ENCODE measurements at places on chromosomes 5 and 9. TPM values are rescaled to one million over a fixed set of nuclear protein-coding genes. Genes with fewer than 3 reads are reported as not detected.

The ZNF879 gene
- total RNA-seq = 3.7 TPM

The SLC36A3 gene
- not detected for total RNA-seq

GRCh38 chr5:74056789-74057164 is 430.8 kb downstream of the ARHGEF28 start:
- no peak for DNase-seq

GRCh38 chr5:157669701-157670097 is 1.6 kb upstream of the C5orf52 start:
- DNase-seq = no peak

DNA sequence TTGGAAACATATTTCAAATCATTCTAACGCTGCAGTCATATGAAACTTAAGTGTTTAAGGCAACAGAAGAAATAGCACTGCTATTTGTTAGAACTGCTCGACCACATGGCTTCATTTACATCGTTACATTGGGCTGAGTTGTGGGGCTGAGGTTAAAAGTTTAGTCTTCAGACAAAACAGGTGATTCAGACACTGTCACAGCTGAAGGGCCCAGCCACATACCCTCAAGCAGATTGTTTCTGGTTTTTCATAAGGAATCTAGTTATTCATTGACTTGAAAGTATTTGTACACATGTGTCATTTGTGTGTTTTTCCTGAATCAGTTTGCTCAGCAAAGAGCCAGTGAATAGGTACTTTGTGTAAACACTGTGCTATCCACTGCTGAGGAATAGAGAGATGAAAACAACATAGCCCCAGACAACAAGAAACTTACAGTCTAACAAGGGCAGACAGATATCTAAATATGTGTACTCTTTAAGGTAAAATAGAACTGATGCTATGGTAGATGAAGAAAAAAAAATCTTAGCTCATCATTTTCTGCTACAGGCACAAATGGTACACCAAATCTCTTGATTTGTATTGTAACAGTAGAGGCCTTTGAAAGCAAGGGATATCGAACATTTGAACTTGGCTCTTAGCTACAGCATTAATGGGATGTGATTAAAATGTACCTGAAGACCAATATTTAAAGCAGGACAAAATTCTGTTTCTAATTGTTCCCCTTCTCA is 357.6 kb upstream of the RPS23 start:
- no peak for DNase-seq

GRCh38 chr9:132669698-132670456 is at the start of gene DDX31:
Gene DDX31, minus strand, starts transcription at chr9:132669983. Its CDS starts 49 bp downstream, at chr9:132669934.
- peak; percentile 94 for DNase-seq
